ENCODE measurements at places on chromosomes 7 and 10.

- no peak for DNase-seq
Observed at GRCh38 chr7:39071116-39071515, 93.4 kb downstream of the POU6F2 start.

GRCh38 chr7:113159746-113160339, 41.5 kb upstream of the SMIM30 start:
- DNase-seq, result peak; percentile 66

DNA sequence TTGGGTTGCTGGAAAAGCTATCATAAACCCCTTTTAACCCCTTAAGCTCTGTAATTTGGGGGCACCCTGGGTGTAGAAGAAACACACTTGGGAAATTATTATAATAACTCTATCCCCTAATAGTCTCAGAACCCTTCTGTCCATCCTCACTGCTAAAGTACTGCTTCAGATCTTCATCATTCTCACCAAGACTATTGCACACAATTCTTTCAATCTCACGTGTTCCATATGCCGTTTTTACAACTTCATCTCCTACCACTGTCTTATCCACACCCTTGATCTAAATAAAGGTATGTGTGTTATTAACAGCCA, 15.8 kb downstream of the ANKRD22 start:
- no peak for DNase-seq

- DNase-seq, result no peak
Observed at GRCh38 chr10:84965468-84965867, 637.1 kb downstream of the CCSER2 start.

GRCh38 chr10:66102756-66103155, 823.1 kb upstream of the LRRTM3 start:
- no peak for DNase-seq

- no peak for DNase-seq
Observed at GRCh38 chr10:122974023-122974422, 6.2 kb upstream of the PSTK start.

DNA sequence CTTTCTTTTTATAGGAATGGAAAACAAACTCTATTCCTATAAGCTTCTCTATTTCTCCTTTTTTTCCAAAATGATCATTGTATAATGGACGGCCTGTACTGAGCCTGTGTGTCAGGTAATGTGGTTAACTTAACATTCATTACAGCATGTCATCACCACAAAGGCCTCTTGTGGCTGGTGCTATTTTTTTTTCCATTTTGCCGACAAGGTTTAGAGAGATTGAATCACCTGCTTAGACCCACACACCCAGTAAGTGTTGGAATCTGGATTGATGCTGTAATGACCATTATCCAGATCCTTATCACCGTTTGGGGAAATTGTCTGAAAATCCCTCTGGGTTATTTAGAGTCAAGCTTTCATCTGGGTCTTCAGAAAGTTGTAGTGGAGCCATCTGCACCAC, 18.5 kb downstream of the AKR1B15 start:
- DNase-seq, result no peak

GRCh38 chr10:30866896-30867295, 164.8 kb downstream of the ZNF438 start:
- no peak for DNase-seq

GRCh38 chr10:32048282-32048681, 7.9 kb downstream of the KIF5B start:
- DNase-seq, result no peak

GRCh38 chr10:128173386-128173785, 47.2 kb upstream of the MKI67 start:
- peak; percentile 83 for DNase-seq

DNA sequence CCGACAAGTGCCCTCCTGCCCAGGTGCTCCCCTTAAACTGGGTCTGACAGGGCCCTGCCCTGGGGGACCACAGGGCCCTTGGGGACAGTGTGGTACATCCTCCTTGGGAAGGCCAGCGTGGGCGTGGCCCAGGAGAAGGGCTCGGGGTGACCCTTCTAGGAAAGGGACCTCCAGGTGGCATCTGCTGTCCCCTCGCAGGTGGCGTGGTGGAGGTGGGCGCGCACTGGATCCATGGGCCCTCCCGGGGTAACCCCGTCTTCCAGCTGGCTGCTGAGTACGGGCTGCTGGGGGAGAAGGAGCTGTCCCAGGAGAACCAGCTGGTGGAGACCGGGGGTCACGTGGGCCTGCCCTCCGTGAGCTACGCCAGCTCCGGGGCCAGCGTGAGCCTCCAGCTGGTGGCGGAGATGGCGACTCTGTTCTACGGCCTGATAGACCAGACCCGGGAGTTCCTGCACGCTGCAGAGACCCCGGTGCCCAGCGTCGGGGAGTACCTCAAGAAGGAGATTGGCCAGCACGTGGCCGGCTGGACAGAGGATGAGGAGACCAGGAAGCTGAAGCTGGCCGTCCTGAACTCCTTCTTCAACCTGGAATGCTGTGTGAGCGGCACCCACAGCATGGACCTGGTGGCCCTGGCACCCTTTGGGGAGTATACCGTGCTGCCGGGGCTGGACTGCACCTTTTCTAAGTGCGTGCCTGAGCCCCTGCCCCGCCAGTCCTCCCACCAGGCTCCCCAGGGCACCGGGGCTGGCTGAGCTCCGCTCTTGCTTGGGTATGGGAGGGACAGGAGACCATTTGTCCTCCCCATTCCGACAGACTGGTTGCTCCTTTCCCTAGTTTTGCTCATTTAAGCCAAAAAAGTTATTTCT, 972 bp downstream of the PAOX start:
- DNase-seq, result no peak

- peak; percentile 59 for DNase-seq
Observed at GRCh38 chr7:139777133-139777891, 486 bp downstream of the HIPK2 start.

- no peak for DNase-seq
Observed at GRCh38 chr10:98511876-98512275, 65.1 kb upstream of the HPS1 start.

GRCh38 chr10:68208424-68209042, 23.4 kb downstream of the ATOH7 start:
- peak; percentile 89 for DNase-seq

- DNase-seq, result no peak
Observed at GRCh38 chr10:22324413-22324812, 3.5 kb downstream of the BMI1 start.

DNA sequence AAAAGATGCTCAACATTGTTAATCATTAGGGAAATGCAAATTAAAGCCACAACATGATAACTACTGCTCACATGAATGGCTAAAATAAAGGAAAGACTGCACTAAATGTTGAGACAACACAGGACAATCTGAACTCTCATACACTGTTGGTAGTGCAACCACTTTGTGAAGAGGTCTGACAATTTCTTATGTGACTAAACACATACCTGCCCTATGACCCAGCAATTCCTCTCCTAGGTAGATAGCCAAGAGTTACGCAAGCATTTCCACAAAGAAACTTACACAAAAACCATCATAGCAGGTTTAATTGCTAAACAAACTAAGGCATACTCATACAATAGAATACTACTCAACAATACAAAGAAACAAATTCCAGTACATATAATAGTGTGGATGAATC, 41.8 kb upstream of the HERPUD2 start:
- no peak for DNase-seq
